Effector memory CD4-positive, alpha-beta T cell (primary cell): ENCODE measurements at places on chromosomes 1 and 21.
A peak's percentile ranks its signal among the peaks of the same experiment; 100 is the strongest.

GRCh38 chr21:23732776-23733175, 1874.5 kb downstream of the MRPL39 start:
- no peak for DNase-seq

- no peak for DNase-seq
These were observed 3.5 kb downstream of the RO60 start for GRCh38 chr1:193062698-193063463.

DNA sequence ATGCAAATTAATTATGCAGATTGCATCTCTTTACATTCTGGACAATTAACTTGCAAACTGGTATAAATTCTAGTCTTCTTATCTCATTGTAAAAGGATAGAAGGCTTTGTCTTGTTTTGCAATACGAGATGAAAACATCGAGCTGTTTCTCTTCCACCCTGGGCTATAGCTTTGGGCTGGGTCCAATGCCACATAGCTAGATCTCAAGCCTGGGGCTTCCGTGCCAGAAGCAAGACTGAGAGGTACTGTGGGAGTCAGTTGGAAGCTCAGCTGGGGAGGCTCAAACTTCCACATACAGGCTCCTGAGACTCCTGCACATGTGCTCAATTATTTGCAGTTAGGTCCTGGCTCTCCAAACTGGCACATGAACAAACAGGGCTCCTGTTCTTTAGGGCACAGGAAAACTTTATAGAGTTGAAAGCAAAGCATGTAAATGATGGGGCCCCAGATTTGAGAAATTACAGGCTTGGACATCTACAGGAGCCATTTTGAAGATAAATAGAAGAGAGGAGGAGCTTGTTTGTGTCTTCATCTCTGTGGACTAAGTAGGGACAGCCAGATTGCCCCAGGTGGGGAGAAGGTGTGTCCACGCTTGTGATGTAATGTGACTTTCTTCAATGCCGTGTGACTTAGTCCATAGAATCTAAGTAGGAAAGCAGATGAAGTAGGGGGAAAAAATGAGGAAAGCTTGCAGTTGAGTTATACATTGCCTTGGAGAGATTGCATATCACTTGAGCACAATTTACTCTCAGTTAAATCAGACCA, 65.9 kb upstream of the SIPA1L2 start:
- DNase-seq, result no peak

- no peak for DNase-seq
These were observed 554.1 kb upstream of the OLFM3 start for GRCh38 chr1:102550729-102551384.

DNA sequence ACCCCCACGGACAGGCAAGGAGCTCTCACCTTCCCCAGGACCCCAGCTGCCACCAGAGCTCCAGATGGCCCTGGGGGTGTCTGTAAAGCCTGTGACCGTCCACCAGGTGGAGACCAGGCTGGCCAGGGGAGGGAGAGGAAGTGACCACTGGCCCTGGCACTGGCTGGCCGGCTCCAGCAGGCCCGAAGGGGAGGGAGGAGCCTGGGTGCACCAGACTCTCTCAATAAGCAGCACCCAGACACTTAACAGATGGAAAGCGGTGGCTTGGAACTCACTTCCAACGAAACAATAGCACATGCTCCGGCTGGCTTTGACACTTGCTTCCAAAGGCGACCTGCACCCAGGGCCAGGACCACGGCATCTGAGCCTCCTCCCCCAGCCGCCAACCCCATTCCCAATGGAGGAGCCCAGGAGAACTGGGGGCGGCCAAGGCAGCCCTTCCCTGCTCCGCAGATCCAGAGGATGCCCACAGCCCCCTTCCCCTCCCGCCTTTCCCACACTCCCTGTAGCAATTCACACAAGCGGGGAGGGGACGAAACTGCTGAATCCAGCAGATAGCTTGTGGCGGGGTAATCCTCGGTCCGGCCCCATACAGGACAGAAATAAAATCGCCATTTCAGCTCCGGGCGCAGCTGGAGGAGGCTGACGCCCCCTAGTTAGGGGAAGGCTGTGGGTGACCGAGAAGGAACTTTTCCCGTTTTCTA, 742 bp upstream of the PDE9A start:
- DNase-seq, result no peak

DNA sequence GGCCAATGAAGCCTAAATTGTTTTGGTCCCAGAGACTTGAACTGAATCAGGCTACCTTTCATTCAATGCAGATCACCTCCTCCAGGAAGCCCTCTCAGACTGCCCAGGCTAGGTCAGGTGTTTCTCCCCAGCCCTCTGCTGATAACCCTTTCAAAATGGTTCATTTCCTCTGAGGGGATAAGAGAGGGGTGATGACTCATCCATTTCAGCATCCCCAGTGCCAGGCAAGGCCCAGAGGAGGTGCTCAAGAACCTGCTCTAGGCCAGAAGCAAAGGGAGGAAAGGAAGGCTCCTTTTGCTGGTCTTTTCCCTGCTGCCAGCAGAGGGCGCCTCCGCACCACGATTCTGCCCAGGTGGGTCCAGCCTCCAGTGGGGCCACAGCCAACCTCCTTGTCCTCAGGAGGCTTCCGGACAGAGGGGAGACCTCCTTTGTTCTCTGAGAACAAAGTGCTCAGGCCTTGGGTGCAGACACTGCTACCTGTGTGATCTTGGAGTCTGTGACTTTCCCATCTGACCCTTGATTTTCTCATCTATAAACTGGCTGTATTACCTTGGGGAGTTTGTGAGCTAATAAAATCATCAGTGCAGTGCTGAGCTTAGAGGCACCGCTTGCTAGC, 45.3 kb upstream of the ARHGEF10L start:
- peak; percentile 12 for DNase-seq

- no peak for DNase-seq
These were observed 19.7 kb upstream of the ZBTB40 start for GRCh38 chr1:22431965-22432364.

- no peak for DNase-seq
These were observed 41.8 kb upstream of the LRRC52 start for GRCh38 chr1:165501970-165502348.
